HL-60 (cell line): ENCODE measurements at places on chromosomes 16 and 17.

GRCh38 chr16:77449208-77449607 is 14.4 kb upstream of the ADAMTS18 start:
- DNase-seq: no peak

DNA sequence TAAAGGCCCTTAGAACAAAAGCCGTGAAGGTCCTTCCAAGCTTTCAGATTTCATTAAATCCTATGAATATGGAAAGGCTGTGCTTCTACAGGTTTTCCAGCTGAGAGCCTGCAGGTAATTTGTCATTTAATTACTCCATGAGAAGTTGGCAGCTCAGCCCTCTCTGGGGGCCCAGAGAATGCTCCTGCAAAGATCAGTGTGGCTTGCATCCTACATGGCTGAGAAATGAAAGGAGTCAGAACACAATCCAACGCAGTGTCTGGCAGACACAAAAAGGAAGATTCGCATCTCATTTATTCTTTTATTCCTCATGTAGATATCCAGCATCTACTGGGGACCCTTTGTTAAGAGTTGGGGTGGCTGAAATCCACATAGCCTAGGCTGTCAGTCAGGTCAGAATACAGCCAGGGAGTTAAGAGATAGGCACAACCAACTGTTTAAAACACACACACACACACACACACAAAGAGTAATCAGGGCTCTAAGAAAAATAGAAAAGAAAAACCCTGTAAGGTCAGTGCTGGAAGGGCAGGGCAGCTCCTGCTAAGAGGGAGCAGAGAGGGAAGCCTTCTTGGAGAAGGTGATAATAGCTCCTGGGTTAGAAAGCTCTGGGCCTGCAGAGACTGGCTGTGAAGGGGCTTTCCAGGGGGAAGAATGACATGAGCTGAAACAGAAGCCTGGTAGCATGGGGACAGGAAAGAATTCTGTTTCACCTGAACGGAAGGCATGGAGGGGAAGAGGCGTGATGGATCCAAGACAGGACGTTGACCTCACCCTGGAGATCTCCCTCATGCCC is 46.9 kb upstream of the WSCD1 start:
- DNase-seq: no peak

GRCh38 chr16:85364323-85365040 is 248.6 kb upstream of the GSE1 start:
- no peak for DNase-seq

- no peak for DNase-seq
These were observed 105.8 kb downstream of the SNX29 start for GRCh38 chr16:12082226-12082887.

- DNase-seq: no peak
These were observed 1717.0 kb downstream of the TP53TG3F start for GRCh38 chr16:35176449-35176848.

- no peak for DNase-seq
These were observed 198.4 kb upstream of the TBX2 start for GRCh38 chr17:61201211-61201610.

DNA sequence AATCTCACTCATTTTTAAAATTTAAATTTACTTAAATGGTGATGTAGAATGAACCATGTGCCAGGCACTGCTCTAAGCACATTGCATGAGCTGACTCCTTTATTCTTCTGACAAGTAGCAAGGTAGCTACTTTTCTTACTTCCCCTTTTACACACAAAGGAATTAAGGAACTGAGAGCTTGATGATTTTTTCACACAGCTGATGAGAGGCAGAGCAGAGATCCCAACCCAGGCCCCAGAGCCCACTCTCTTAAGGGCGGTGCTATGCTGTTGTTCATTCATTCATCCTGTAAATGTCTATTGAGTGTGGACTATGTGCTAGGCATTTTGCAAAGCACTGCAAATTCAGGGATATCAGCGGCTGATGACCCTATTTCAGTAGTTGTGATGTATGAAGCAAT is 17.9 kb downstream of the SEC14L5 start:
- peak; percentile 25 for DNase-seq

- DNase-seq: no peak
These were observed 477.1 kb downstream of the TOX3 start for GRCh38 chr16:52069866-52070265.

- peak; percentile 65 for DNase-seq
These were observed 126.6 kb downstream of the SOCS1 start for GRCh38 chr16:11129378-11129781.

- DNase-seq: no peak
These were observed 14.1 kb downstream of the COL1A1 start for GRCh38 chr17:50187394-50187725.

- peak; percentile 92 for DNase-seq
These were observed 42.7 kb downstream of the TIMM22 start for GRCh38 chr17:1039511-1040215.

DNA sequence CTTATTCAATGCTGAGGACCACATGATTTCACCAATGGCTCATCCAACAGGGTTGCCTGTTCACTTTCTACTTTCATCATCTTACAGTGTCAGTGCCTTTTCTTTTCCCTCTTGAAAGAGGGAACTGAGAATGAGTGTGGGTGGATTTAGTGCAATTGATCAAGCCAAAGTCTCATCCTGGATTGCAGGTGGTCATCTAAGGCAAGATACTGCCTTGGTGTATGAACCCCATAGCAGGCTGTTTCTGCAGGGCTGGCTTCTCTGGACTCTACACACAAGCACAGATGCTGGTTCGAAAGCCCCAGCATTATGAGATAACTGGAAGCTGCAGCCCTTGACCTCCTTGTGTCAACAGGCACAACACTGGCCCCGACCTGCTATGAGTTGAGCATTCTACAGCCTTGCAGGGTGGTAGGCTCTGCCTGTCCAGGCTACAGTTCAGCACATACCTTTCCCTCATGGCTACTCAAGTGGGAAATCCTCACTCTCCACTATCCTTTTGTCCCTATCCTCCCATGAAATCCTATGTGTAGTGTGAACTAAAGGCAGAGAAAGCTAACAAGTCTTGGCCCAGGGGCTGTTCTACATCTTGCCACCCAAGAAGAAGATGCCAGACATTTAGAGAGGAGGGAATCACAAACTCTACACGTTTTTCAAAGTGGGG is 358.7 kb downstream of the SLC39A11 start:
- DNase-seq: no peak

- DNase-seq: no peak
These were observed 28.9 kb downstream of the ITFG1 start for GRCh38 chr16:47431960-47432359.

DNA sequence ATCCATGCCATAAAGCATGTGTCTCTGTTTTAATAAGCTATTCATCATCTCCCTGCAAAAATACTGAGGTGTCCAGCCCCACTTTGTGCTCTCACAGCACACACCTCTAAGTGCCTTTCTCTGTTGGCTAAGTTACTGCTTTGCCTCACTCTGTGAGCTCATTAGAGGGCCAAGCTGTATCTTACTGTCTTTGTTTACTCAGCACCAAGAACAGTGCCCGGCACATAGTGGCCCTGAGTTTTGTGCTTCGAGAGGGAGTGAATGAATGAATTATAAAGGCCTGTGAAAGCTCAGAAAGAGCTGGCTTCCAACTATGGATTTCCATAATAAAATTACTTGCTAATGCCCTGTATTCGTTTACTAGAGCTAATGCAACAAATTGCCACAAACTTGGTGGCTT is 50.2 kb upstream of the NOG start:
- DNase-seq: no peak

GRCh38 chr17:38861399-38861843 is 7.9 kb upstream of the RPL23 start:
- no peak for DNase-seq

DNA sequence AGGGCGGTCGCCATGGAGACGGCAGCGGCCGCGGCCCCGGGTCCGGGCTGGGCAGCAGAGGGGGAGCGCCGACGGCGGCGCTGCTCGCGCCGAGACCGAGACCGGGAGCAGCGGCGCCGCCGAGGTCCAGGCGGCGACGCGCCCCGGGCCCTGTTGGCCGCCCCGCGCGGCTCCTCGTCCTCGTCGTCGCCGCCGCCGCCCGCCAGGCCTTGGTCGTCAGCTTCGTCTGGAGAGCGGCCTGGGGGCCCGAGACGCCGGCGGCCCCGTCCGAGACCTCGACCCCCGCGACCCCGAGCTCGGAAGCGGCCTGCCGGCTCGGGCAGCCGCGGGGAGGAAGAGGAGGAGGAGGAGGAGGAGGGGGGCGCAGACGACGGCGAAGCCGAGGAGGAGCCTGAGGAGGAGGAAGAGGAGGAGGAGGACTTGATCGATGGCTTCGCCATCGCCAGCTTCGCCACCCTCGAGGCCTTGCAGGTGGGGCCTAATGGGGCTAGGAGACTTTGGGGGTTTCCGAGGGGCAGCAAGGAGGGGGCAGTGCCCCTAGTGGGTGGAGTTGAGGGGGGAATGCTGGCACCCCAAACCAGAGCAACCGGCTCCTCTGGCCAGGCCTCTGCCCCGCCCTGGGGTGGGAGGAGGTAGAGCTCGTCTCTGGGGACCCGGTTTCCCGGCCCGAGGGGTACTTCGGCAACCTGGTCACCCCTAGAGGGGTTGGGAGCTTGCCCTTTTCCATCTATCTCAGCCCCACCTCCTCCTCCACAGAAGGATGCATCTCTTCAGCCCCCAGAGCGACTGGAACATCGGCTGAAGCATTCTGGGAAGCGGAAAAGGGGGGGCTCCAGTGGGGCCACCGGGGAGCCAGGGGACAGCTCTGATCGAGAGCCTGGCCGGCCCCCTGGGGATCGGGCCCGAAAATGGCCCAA is 1.5 kb downstream of the FBRS start:
- DNase-seq: peak; percentile 27

DNA sequence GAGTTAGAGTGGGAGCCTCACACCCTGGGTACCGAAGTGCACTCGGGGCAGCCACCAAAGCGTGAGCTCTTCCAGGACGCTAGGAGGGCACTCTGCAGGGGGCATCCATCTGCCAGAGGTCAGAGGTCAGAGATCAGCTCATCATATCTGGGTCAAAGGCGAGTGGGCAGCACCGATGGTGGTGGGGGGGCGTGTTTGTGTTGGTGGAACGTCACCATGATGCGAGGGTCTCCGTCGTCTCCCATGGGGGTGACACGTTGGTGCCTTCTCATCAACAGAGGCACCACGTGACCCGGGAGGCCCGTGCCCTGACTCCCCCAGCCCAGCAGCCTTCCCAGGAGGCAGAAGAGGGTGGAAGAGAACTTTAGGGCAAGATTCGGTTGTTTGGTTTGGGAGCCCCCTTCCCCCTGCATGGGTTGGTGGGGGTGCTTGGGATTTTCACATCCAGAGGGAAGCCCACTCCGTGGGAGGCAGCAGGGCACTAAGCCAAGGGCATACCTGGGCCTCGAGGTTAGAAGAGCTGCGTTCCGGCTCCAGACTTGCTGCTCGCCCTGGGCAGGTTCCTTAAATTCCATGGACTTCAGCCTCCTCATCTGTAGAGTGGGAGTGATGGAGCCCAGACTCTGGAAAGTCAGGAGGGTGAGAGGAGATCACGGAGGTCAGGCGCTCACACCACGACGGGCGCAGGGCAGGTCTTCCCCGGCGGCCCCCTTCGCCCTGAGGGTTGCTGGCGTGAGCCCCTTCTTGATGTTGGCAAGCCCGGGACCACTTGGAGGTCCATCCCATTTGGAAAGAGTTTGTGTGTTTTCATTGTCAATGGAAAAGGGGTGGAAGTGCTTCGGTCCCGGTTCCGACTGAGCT is 14.0 kb downstream of the CRISPLD2 start:
- DNase-seq: no peak

DNA sequence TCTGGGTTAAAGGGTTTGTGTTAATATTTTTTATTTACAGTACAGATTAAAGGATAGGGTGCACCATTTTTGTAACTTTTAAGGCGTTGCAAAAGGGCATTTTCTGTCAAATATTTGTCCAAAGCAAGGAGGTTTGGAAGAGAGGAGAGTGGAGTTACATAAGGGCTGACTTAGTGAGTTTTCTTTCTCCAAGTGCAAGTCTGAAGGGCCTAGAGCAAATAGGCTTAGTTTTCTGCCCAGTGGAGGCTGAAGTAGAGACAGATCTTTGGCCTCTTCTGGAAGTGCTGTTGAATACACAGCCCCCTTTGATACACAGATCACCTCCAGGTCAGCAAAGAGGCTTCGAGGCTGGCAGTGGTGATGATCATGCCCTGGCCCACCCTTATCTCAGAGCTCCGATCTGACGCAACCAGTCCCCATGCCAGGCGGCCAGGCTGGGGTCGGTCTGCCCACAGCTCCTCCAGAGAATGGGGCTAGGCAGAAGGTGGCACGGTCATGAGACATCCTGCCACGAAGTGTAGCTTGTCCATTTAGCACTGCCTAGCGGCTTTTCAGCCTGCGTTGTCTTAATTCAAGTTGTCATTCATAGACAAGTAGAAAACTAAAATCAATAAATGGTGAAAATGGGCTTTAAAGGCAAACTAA is 79.5 kb upstream of the IRX3 start:
- DNase-seq: no peak

- DNase-seq: no peak
These were observed 7.0 kb upstream of the BRCA1 start for GRCh38 chr17:43132117-43132516.

- no peak for DNase-seq
These were observed 9.1 kb upstream of the UBB start for GRCh38 chr17:16371742-16372141.

- no peak for DNase-seq
These were observed 140.6 kb upstream of the NUDT7 start for GRCh38 chr16:77581706-77582105.

DNA sequence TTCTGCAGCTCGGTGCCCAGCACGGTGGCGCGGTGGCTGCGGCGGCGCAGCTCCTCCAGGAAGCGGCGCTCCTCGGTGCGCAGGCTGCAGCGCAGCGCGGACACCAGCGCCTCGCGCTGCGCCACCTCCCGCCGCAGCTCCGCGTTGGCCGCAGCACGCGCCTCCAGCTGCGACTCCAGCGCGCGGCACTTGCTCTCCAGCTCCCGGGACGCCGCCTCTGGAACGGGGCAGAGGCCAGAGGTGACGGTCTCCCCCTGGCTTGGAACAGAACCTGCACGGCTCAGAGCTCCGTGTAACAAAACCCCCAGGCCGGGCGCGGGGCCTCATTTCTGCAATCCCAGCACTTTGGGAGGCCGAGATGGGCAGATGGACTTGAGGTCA is 13.2 kb upstream of the CLUH start:
- peak; percentile 16 for DNase-seq

DNA sequence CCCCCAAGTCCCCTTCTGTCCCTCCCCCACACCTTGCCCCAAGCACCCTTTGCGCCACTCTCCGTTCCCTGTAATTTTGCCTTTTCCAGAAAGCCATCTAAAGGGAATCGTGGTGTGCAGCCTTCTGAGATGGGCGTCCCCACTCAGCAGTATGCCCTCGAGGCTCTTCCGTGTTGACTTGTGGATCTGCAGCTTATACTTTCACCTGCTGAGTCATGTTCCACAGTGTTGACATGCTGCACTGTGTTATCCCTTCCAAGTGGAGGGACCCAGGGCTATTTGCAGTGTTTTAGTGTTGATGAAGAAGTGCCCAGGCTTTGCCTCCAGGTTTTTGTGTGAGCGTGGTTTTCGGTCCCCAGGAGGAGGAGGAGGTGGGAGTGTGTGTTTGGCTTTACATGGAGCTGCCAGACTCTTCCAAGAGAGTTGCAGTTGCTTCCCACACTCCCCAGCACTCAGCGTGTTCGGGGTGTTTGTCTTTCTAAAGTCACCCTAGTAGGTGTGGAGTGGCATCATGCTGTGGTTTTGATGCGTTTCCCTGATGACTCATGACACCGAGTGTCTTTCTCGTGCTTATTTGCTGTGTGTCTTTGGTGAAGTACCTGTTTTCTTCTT is 32.1 kb upstream of the JPT2 start:
- peak; percentile 84 for DNase-seq

GRCh38 chr17:37024181-37024637 is 75.5 kb downstream of the AATF start:
- DNase-seq: peak; percentile 68

GRCh38 chr17:40577611-40578065 is 12.4 kb upstream of the CCR7 start:
- no peak for DNase-seq

- DNase-seq: no peak
These were observed 14.5 kb upstream of the CNOT1 start for GRCh38 chr16:58644108-58644507.
